ENCODE measurements at places on chromosomes 12 and 14. TPM values are rescaled to one million over a fixed set of nuclear protein-coding genes. Genes with fewer than 3 reads are reported as not detected.

INHBC gene
- total RNA-seq, result not detected

GRCh38 chr12:546920-547845 is 87.4 kb downstream of the B4GALNT3 start:
- DNase-seq, result peak; percentile 57

GRCh38 chr14:45361727-45362126 is 108.7 kb upstream of the MIS18BP1 start:
- no peak for DNase-seq

DNA sequence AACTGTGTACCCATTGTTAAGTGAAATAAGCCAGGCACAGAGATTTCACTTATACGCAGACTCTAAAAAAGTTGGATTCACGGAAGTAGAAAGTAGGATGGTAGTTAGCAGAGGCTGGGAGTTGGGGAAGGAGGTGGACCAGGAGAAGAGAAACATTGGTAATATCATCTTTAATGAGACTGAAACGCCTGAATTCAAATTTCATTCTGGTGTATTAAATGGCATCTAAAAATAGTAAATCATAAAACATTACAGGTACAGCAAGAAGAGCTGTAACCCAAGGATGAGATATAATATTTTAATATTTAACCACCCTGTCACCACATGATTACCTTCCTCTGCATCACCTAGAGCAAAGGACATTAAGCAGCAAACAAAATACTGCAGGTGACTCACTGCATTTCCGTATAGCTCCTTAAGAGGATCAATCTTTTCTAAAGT is 99.4 kb downstream of the EPS8 start:
- no peak for DNase-seq
